ENCODE measurements at places on chromosomes 7 and 10.

- no peak for DNase-seq
Measured at GRCh38 chr7:149469806-149470205, 8.9 kb upstream of the ZNF777 start.

GRCh38 chr10:22607261-22607660 lies 107.1 kb downstream of the PIP4K2A start:
- DNase-seq, result no peak

GRCh38 chr7:156015237-156016020 lies 203.2 kb upstream of the SHH start:
- DNase-seq, result no peak

GRCh38 chr7:14104861-14105260 lies 115.4 kb upstream of the ETV1 start:
- DNase-seq, result no peak

DNA sequence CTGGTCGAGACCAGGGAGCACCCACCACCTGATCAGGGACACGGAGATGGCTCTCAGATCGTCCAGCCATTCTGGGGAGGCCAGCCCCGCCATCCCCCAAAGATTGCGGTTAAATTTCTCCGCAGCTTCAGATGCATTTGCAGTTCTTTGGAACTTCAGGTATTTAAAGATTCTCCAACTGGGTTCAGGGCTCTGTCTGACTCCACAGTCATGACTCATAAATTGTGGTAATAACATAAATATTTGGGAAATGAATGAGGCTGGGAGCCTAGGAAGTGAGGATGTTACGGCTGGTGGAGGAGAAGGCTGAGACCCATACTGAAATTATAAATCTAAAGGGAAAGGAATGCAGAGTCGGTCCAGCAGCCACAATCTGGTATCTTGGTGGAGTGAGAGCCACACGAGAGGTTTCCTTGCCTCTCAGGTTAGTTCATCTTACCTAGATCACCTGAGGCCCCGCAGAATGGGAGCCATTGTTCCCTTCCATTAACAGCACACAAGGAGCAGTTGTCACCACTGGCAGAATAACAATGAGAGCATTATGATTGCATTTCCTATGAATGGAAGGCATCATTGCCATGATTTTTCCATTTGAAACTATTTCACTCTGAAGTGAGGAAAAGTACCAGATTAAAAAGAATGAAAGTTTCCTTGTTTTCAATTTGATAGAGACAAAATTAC lies 26.7 kb upstream of the DNAJB6 start:
- DNase-seq, result no peak

GRCh38 chr7:128236924-128237586 lies 4.0 kb upstream of the LEP start:
- DNase-seq, result peak; percentile 86

All from bone marrow (tissue), 2 donors.